ENCODE measurements at places on chromosomes 16 and 17.

GRCh38 chr17:68468788-68469187 lies 11.5 kb upstream of the WIPI1 start:
- DNase-seq: no peak

DNA sequence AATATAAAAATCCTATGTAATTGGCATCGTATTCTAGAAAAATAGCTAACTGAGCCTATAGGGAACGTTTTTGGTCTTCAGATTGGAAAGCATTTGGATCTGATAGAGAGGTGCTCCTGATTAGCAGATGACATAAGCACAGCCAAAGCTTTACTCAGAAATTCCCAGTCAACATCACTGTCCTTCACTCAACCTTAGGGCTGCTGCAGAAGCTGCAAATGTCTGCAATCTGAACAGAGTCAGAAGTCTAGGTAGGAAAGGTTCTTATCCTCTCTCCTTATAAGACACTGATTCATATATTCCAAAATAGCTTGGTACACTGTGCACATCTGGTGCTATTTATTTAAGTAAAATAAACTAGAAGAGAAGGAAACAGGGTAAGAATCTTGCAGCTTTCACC lies 19.2 kb downstream of the STRADA start:
- no peak for DNase-seq

- DNase-seq: no peak
Measured at GRCh38 chr17:66717641-66718058, 117.3 kb upstream of the CACNG5 start.

DNA sequence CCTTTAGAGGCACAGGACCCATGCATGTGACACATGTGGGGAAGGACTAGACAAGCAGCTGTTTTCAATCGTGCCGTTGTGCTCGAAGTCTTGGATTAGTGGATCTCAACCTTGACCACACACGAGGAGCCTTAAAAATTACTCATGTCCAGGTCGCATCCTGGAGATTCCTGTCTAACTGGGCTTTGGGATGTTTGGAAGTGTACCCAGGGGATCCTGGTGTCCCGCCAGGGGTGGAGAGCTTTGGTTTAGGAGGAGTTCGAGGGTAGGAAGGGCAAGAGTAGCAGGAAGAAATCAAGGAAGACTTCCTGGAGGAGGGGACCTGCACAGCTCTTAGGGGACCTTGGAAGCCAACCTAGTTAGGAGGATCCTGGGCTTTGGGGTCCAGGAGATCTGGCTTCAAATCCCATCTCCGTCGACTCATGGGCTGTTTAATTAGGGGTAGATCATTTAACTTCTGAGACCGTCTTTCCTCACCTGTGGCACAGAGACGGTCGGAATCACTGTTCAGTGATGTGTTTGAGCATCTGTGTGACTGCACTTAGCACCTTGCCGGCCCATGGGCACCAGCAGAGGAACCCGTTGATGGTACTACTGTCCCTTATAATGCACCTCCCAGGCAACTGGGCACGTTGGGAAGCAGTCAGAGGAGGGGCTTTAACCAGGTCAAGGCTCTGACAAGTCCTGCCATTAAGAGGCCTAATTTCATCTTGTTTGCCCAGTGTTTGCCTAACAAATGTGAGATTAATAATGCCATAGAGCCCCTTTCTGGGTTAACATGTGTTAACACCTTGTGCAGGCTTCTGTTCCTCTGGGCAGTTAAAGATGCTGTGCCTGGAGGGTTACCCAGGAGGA lies 102.0 kb upstream of the PLCG2 start:
- DNase-seq: no peak

GRCh38 chr17:1251866-1252608 lies 18.2 kb upstream of the BHLHA9 start:
- no peak for DNase-seq

DNA sequence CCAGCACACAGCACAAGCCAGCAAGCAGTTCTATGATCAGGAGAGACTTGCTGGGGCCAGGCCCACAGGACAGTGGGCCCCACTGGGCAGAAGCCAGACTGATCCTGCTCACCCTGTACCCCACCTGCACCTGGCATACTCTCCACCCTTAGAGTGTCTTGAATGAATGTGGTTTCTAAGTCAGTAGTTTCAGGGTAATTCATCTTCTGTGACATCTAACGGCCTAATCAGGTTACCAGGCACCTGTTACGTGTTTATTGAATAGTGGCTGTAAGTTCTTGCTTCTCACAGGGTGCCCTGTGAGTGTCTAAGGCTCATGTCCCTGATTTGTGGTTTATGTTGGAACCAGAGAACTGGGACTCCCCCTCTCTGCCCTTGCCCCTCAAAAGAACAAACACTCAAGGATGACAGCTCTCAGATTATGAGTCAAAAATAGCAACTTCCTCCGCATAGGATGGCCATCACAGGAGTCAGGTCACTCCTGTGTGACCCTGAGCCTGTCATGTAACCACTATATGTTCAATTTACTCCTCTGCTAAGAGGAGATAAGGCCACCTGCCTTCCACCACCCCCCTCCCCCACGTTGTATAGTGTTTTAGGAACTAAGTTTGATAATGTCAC lies 7.0 kb upstream of the OR2C1 start:
- DNase-seq: no peak

DNA sequence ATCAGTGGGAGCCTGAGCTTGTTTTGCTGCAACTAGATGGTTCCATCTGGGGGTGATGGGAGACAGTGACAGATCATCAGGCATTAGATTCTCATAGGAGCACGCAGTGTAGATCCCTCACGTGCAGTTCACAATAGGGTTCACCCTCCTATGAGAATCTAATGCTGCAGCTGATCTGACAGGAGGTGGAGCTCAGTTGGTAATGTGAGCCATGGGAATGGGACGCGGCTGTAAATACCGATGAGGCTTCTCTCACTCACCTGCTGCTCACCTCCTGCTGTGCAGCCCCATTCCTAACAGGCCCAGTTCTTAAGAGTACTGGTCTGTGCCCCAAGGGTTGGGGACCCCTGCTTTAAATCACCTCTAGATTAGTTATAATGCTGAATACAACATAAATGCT lies 137.5 kb upstream of the PLEKHM1 start:
- DNase-seq: no peak

DNA sequence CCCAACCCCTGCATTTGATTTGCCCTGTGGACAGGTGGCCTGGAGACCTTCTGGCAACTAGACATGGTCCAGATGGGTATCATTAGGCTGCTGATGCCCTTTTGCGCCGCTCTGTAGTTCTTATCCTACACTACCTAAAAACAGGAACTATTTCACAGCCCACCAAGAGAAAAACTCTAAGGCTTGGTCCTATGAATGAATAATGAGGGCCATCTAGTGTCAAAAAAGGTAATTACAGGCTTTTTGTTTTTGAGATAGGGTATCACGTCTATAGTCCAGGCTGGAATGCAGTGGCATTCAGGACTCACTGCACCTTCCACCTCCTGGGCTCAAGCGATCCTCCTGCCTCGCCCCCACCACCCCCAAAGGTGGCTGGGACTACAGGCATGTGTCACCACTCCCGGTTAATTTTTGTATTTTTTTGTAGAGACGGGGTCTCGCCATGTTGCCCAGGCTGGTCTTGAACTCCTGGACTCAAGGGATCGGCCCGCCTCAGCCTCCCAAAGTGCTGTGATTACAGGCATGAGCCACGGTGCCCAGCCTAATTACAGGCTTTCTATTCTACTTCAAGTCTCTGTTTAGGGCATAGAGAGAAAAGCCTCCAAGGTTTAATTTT lies 20.9 kb downstream of the COIL start:
- DNase-seq: peak; percentile 20

- no peak for DNase-seq
Measured at GRCh38 chr17:74163271-74163821, 40.1 kb upstream of the RPL38 start.

DNA sequence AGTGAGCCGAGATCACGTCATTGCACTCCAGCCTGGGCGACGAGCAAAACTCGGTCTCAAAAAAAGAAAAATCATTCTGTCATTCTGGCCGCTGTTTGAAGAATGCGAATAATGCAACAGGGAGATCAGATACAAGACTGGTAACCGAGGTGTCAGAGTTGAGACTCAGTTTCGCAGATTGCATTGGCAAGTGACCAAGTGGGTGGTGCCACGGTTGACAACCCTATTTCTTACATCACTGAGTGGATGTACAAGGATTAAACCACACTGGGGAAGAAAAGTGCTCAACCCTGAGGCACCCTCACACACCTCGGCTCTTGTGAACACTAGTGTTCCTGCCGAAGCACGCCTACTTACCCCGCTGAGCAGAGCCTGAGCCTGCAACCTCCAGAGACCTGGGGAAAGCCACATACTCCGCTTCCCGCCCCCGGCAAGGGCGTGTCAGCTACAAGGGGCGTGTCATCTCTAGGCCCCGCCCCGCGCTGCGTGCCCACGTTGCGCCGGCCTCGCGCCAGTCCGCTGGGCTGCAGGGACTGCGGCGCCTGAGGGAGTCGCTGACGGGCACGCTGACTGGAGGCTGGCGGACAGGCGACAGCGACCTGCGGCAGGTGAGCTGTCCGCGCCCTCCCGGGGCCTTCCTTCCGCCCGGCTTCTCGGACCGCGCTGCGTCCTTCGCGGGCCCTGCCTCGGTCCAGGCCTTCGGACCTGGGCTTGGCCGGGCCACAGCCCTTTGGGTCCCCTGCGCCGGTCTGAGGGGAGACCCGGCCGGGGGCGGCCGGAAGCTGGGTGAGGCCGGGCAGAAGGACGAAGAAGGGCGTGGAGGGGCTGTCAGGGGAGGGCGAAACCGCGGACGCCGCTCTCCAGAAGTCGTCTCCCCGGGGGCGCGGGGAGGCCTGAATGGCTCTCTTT lies at the start of gene HMOX2:
Gene HMOX2 (plus strand): TSS at position 519 of the 909 bp plus-strand sequence. CDS start 29,127 bp downstream, outside the sequence.
- DNase-seq: no peak

DNA sequence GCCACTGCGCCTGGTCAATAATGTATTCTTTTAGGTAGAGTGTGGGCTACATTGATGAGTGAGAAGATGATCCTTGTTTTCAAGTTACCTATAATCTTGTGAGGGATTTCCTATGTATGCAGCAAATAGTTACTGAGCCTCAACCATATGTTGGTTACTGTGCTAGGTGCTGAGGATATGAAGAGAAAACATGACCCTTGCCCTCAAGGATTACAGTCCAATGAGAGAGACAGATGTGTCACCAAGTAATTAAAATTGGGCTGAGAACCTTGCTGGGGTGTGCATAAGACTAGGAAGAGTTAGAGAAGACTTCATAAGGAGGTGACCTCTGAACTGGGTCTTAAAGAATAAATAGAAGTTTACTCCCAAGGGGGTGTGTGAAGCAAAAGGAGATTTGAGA lies 7.4 kb downstream of the POLR2A start:
- no peak for DNase-seq

GRCh38 chr17:2056206-2057174 lies 1.6 kb downstream of the HIC1 start:
- no peak for DNase-seq

GRCh38 chr16:17331071-17331607 lies 139.6 kb downstream of the XYLT1 start:
- peak; percentile 35 for DNase-seq

DNA sequence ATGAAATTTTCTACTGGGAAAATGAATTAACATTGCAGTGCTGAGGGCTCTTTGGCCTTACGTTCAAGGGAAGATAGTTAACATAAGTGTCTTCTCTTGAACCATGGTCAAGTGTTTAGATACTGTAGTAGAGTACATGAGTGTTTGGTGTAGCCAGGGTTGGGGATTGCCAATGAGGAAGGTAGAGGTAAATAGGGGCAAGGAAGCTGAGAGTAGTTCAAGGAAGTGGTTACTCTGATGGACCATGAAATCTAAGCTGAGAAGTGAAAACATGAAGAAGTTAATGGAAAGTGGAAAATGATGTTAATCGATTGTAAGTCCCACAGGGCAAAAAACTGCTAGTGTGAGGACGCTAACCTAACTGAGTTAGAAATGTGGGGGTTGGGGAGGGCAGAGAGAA lies 249.6 kb upstream of the AXIN2 start:
- DNase-seq: no peak

DNA sequence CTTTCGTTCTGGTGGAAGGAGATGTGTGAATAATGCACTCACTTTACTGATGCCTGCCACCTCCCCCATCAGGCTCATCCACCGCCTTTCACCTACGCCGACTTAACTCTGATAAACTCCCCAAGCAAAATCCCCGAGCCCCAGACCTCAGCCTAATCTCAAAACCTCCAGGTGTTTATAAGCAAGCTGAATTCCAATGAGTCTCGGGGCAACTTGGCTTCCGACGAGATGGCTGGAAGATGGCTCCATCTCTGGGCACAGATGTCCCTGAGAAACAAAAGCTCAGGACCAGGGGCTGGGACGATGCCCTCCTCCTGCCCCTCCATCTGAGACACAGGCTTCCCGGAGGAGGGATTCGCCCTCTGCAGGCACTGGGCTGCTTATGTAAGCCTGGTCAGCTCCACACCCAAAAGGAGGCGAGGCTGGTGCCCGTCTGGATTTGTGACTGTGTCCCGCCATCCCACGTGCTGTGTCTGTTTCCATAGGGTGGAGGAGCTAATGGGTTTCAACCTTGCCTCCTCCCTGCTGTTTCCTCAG lies 386.4 kb upstream of the TNRC6C start:
- DNase-seq: no peak

DNA sequence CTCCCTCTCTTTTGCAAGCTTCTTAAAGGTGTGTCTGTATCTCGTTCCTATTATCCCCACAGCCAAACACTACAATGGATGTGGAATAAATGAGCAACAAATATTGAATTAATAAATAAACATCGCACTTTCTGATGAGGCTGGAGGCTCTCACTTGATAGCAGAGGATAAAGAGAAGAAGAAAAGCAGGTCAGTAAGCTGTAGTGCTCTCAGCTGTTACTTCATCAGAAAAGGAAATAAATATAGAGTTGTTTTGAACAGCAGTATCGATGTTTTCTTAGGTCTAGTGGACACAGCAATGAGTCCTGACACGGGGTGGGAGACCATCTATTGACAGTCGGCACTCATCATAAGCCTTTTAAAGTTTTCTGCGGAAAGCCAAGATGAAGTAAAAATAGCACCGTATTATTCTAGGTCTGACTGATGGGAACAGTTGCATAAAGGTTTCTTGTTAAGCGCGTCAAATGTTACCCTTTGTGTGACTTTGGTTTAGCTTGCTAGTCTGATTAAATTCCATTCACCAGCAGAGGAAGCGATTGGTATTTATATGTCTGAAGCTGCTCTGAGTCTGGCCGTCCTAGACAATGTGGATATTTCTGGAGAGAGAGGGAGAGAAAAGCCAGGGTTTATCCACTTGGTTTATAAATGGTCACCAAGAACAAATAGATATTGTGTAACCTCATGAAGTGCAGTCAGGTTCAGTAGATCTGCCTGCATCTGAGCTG lies 646.1 kb downstream of the CDH11 start:
- DNase-seq: peak; percentile 90

GRCh38 chr17:42247734-42248133 lies 28.5 kb downstream of the STAT5B start:
- DNase-seq: peak; percentile 43

DNA sequence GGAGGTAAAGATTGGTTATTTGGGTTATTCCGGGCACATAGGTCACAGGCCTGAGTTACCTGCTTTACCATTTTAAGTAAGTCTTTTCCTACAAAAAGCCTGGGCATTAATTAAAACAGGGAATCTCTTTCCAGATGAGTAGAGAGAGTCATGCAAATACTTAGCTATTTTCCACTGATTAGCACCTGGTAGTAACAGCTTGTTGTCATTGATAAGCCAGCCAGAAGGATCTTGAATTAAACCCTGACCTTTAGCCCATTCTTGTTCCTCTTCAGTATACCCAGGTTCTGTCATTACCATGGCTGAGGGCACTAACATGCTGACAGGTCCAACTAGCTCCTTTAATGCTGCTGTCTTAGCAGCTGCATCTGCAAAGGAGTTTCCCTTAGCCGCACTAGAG lies 44.4 kb upstream of the ARL4D start:
- no peak for DNase-seq

GRCh38 chr16:66274335-66275110 lies 92.0 kb upstream of the CDH5 start:
- DNase-seq: no peak

- no peak for DNase-seq
Measured at GRCh38 chr17:72264682-72265405, 144.0 kb downstream of the SOX9 start.
